ENCODE measurements at places on chromosomes 12 and 14. TPM values are rescaled to one million over a fixed set of nuclear protein-coding genes. Genes with fewer than 3 reads are reported as not detected.

DNA sequence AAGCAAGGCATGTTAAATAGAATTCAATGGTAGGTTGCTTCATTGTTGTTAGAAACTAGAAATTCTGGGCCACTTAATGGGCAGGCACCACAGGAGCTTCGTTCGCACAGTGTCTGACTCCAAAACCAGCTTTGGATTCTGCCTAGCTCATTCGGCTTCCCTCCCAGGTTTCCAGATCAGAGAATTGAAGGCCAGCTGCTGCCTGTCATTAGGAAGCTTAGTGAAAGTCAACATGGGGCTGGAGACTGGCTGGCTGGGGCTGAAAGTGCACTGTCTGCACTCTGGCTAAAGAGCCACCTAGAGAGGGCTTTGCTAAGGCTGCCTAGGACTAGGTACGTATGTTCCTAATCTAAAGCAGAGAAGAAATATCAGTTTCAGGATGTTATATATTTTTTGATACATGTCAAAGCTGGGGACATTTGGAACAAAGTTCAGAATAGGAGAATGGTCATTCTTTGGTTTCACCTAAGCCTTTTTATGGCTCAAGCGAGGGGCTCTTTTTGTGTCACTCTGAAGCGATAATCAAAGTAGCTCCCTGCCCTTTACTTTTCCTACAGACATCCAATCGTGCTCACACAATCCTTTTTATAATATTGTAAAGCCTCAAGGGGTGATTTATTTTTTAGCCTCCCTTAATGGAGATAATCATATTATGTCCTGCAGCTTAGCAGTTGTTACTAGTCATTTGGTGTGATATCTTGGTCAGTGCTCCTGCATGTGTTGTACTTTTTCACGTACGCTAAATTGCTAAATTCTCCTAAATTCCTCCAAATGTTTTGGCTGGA is 238.5 kb upstream of the NAV3 start:
- H3K27ac ChIP-seq = no peak overlapping the region
- H3K4me3 ChIP-seq = no peak overlapping the region
- no peaks in the 10 kb centered on the region for H3K27me3 ChIP-seq
- no peak for DNase-seq
- no peaks in the 10 kb centered on the region for H3K36me3 ChIP-seq
- H3K4me1 ChIP-seq = no peaks in the 10 kb centered on the region

DNA sequence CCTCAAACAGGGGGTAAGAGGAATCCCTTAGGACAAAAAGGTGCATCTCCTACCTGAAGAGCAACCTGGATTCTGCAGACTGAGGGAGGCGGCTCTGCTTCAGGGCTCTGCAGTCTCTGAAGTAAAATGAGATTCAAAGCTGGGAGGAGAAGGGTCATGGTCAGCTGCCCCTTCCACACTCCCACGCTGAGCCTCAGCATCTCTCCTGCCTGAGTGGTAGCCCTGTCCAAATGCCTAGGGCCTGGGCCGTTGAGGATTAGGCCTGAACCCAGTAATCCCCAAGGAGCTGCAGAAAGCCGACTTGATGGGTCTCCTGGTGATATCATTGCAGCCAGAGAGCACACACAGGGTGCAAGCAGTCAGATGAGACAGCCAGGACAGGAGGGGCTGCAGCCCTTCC is 18.9 kb downstream of the PHLDA1 start:
- H3K27ac ChIP-seq = no peak overlapping the region
- H3K4me3 ChIP-seq = no peak overlapping the region
- H3K27me3 ChIP-seq = no peaks in the 10 kb centered on the region
- no peaks in the 10 kb centered on the region for H3K36me3 ChIP-seq

DNA sequence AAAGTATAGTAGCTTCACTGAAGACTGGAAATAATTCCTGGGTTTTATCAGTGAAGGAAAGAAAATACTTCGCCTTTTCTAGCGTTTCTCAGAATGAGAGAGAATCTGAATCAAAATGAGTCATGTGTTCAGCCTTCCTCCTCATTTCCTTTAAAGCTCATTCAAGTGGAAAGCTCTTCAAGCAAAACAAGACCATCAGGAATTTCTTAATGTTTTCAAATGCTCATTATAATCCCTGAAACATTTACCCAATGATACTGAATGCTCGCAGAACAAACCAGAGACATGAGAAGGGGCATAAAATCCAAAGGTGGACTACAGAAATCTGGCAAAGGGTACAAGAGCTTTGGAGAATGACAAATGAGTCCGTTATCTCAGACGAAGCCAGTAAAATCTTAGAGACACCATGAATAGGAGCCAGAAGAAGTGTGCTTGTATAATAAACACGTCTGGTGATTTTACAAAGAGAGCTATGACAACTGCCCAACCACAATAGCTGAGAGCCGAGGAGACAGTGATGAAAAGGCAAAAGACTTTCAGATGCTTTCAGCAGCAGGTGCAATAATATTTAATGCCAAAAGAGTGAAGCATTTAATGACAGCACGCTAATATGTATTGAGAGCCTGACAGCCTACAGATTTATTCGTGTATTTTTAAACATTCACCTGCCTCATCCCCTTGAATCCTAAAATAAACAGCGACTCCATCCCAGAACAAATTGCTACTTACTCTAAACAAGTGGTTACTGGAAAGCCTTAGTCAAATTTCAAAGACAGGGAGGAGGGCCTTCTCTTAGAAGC is 19.0 kb downstream of the SPRING1 start:
- H3K36me3 ChIP-seq = no peaks in the 10 kb centered on the region
- peaks cover 1% of the 10 kb centered on the region for H3K4me1 ChIP-seq
- no peaks in the 10 kb centered on the region for H3K27me3 ChIP-seq
- no peak overlapping the region for H3K4me3 ChIP-seq

DNA sequence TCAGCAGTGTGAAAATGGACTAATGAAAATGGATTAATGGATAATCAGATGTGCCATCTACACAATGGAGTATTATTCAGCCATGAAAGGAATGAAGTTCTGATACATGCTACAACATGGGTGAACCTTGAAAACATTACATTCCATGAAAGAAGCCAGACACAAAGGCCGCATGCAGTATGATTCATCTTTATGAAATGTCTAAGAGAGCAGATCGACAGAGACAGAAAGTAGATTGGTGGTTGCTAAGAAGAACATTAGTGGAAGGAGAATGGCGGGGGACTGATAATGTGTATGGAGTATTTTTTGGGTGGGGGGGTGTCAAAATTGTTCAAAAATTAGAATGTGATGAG is 47.3 kb downstream of the PRKAB1 start:
- H3K27ac ChIP-seq = no peak overlapping the region
- no peak overlapping the region for H3K4me3 ChIP-seq
- no peaks in the 10 kb centered on the region for H3K27me3 ChIP-seq
- no peaks in the 10 kb centered on the region for H3K36me3 ChIP-seq

- no peak overlapping the region for H3K27ac ChIP-seq
- H3K4me3 ChIP-seq = peak overlapping the region; percentile 67
- no peaks in the 10 kb centered on the region for H3K36me3 ChIP-seq
- H3K27me3 ChIP-seq = no peaks in the 10 kb centered on the region
- no peaks in the 10 kb centered on the region for H3K4me1 ChIP-seq
Observed at GRCh38 chr12:77064896-77065360, 441 bp downstream of the E2F7 start.

Gene TGFB3
- total RNA-seq = 13.8 TPM

Gene PLXNC1
- 19.5 TPM for total RNA-seq

- H3K36me3 ChIP-seq = no peaks in the 10 kb centered on the region
- no peaks in the 10 kb centered on the region for H3K27me3 ChIP-seq
Observed at GRCh38 chr12:53222170-53222721, 9.8 kb downstream of the RARG start.

Gene REC8
- total RNA-seq = 6.2 TPM

GRCh38 chr14:105980224-105980623 is 453.8 kb downstream of the TMEM121 start:
- no peak for DNase-seq
- no peak overlapping the region for H3K4me3 ChIP-seq
- H3K36me3 ChIP-seq = no peaks in the 10 kb centered on the region
- no peak overlapping the region for H3K27ac ChIP-seq

GRCh38 chr14:68896132-68896531 is 83.0 kb downstream of the ACTN1 start:
- no peak for DNase-seq
- H3K36me3 ChIP-seq = no peaks in the 10 kb centered on the region
- no peak overlapping the region for H3K27ac ChIP-seq
- H3K4me1 ChIP-seq = no peaks in the 10 kb centered on the region
- H3K4me3 ChIP-seq = no peak overlapping the region
- H3K27me3 ChIP-seq = no peaks in the 10 kb centered on the region

DNA sequence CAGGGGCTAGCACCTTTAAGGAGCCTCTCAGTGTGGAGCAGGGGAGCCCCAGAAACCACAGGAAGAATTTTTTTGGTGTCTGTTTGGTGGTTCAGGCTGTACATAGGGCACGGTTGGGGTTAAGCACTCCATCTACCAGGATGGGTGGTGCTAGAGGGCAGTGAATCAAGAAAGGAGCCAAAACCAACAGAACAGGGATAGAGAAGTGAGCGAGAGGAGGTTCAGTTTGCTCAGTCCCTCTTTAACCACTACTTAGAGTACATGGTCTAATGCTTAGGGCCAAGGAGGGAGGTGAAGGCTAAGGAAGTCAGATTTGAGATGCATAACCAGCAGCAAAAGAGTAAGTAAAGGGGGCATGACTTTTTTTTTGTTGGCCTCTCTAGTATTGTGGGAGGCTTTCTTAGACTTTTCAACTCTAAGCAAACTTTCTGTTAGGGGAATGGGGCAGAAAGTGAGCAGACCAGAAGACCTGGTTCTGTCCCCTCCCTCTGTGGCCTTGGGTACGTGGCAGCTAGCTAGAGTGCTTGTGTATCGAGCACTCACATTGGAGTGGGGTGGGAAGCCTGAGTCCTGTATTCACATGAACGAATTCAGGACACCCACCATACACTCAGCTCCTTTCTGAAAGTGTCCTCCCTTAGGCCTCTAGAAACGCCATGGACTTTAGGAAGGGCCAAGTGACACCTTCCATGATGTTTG is 6.6 kb upstream of the NPFF start:
- H3K4me1 ChIP-seq = no peaks in the 10 kb centered on the region
- H3K4me3 ChIP-seq = no peak overlapping the region
- H3K27ac ChIP-seq = no peak overlapping the region
- no peaks in the 10 kb centered on the region for H3K27me3 ChIP-seq
- DNase-seq = no peak

Gene TAS2R31
- 4.5 TPM for total RNA-seq

- H3K36me3 ChIP-seq = no peaks in the 10 kb centered on the region
- DNase-seq = no peak
- no peaks in the 10 kb centered on the region for H3K4me1 ChIP-seq
- no peak overlapping the region for H3K4me3 ChIP-seq
- H3K27ac ChIP-seq = no peak overlapping the region
Observed at GRCh38 chr12:39103552-39104165, 198.3 kb upstream of the CPNE8 start.

GRCh38 chr12:101671157-101671791 is 26.2 kb upstream of the CHPT1 start:
- H3K27ac ChIP-seq = no peak overlapping the region
- no peaks in the 10 kb centered on the region for H3K27me3 ChIP-seq

Gene C3AR1
- 17.6 TPM for total RNA-seq

DNA sequence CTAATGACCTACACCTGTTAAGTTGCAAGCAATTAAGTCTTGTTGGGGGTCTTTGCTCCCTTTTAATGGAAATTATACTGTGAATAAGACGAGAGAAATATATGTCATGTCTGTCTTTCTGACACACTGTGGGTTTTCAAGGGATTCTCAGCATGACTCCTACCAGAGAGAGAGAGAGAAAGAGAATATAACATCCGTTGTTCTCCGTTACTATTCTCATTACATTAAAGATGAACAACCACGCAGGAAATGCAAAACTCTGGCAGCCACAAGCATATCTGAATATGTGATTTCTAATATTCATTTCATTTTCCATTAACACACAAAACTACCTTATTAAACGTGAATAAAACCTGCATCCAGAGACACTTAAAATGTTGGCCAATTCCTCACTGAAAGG is 67.3 kb upstream of the EGLN3 start:
- no peak for DNase-seq
- H3K4me3 ChIP-seq = no peak overlapping the region
- H3K4me1 ChIP-seq = no peaks in the 10 kb centered on the region
- H3K27me3 ChIP-seq = no peaks in the 10 kb centered on the region
- no peak overlapping the region for H3K27ac ChIP-seq

GRCh38 chr14:36279306-36280190 is 40.9 kb downstream of the MBIP start:
- H3K27ac ChIP-seq = no peak overlapping the region
- H3K27me3 ChIP-seq = no peaks in the 10 kb centered on the region
- H3K4me1 ChIP-seq = no peaks in the 10 kb centered on the region

Gene TTLL5
- 25.0 TPM for total RNA-seq

Gene TRAF3
- 16.6 TPM for total RNA-seq

Gene NYNRIN
- total RNA-seq = 69.3 TPM

GRCh38 chr12:109855377-109855776 is 22.2 kb upstream of the TRPV4 start:
- no peak overlapping the region for H3K4me3 ChIP-seq
- no peaks in the 10 kb centered on the region for H3K4me1 ChIP-seq
- H3K27me3 ChIP-seq = no peaks in the 10 kb centered on the region
- H3K27ac ChIP-seq = no peak overlapping the region
- H3K36me3 ChIP-seq = no peaks in the 10 kb centered on the region

DNA sequence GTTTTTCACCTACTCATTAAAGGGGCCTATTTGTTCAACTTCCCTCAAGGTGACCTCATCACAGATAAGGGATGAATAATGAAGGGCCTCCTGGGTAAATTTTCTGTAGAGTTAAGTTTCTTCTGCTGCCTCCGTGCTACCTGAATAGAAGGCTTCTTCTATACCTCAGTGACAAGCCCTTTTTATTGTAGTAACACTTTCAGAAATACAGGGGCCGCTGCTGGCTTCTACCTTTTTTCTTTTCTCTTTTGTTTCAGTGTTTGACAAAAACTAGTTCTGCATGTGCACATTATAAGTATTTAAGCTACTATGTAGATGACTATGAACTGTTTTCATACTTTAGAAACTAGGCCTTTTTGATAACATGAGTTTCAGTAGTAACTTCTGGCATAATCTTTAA is 207.0 kb downstream of the NAV3 start:
- H3K36me3 ChIP-seq = no peaks in the 10 kb centered on the region
- H3K27ac ChIP-seq = no peak overlapping the region
- no peak for DNase-seq
- no peak overlapping the region for H3K4me3 ChIP-seq
- H3K4me1 ChIP-seq = no peaks in the 10 kb centered on the region
- no peaks in the 10 kb centered on the region for H3K27me3 ChIP-seq

Gene TMEM233
- 0.72 TPM for total RNA-seq

Gene PAX9
- total RNA-seq = not detected

- H3K36me3 ChIP-seq = no peaks in the 10 kb centered on the region
- H3K4me1 ChIP-seq = peaks cover 1% of the 10 kb centered on the region
- no peaks in the 10 kb centered on the region for H3K27me3 ChIP-seq
- H3K27ac ChIP-seq = no peak overlapping the region
- H3K4me3 ChIP-seq = no peak overlapping the region
Observed at GRCh38 chr12:62737188-62737587, 197.8 kb downstream of the PPM1H start.

Gene TAS2R50
- total RNA-seq = 1.3 TPM

Gene PIWIL1
- not detected for total RNA-seq
